IMR-90 (cell line): ENCODE measurements at places on chromosomes 5 and 9.
A peak's percentile ranks its signal among the peaks of the same experiment; 100 is the strongest.

- DNase-seq = no peak
Measured at GRCh38 chr5:91263898-91264297, 119.2 kb downstream of the ARRDC3 start.

GRCh38 chr5:125654392-125654791 lies 768.8 kb upstream of the GRAMD2B start:
- DNase-seq = no peak

DNA sequence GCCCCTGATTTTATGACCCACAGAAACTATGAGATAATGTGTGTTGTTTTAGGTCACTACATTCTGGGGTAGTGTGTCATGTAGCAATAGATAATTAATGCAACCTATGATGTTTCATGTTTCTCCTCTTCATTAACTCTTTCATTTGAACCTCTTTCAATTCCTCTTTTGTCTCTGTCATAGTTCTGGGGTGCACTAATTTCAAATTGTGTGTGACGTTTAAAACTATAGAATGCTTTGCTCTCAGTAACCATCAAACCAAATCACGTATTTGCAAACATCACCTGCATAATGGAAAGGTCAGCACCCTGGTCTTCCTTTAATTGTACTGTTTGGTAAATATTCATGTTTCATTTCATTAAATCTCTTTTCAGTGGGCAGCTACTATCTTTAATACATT lies 621.6 kb downstream of the TLR4 start:
- no peak for DNase-seq

GRCh38 chr5:36740259-36740898 lies 134.0 kb downstream of the SLC1A3 start:
- peak; percentile 71 for DNase-seq

DNA sequence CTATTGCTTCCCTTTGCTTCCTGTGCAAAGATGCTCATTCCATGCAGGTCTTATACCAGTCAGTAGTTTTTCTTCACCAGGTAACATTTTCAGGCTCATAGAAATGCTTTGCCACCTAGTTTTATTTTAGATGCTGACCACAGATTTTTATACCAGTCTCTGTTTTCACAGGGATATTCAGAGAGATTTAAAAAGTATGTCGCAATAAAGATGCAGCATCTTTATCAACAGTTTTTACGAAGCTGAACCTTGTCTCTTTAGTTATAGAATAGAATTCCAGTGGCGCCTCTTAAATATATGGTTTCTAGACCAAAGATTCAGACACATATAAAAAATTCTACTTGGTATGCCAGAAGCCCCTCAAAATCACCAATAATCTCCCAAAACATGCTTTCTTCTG lies 155.7 kb upstream of the PCSK5 start:
- no peak for DNase-seq
